ENCODE measurements at places on chromosomes 3 and 15.

GRCh38 chr3:115766587-115767482 is 143.5 kb downstream of the GAP43 start:
- DNase-seq = no peak

GRCh38 chr3:123148772-123149171 is 53.0 kb upstream of the SEC22A start:
- no peak for DNase-seq

DNA sequence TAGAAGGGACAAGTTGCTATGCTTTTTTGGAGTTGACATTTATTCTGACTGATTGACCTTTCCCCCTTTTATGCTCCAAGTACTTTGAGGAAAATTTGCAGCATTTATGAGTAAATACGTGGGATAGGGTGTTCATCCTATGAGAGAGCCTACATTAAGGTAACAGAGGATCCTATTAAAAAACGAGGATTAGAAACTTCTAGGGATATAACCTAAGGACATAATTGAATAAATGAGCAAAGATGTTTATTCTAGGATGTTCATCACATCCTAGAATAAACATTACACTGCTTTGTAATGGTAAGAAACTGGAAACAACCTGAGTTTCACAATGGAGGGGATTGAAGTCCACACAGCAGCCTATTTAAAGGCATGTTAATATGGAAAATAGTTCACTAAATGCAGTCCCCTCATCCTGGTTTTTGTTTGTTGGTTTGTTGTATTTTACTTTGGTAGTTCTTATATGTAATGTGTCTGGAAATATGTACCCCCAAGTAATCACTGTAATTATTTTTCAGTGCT is 23.9 kb upstream of the CLEC3B start:
- no peak for DNase-seq

DNA sequence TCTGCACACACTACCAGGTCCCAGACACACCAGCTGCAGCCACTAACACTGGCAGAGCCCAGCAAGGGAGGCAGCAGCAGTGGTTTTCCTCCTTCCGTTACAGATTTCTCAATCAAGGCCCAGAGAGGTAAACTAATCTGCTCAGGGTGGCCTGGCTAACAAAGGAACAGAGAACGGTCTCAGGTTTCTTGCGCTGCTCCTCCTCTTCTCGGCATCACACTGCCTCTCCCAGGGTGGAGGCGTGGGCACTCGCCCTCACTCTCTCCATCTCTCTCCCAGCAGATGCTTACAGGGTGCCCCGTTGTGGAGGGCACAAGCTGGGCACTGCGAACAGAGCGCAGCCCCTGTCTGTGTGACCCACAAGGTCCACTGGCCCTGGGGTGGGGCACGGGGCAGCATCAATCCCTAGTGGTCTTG is 228.7 kb downstream of the VPS13C start:
- DNase-seq = no peak

GRCh38 chr3:169367016-169367415 is 296.5 kb downstream of the MECOM start:
- DNase-seq = no peak

- DNase-seq = no peak
These were observed 137.7 kb downstream of the IGF1R start for GRCh38 chr15:98785807-98786621.

DNA sequence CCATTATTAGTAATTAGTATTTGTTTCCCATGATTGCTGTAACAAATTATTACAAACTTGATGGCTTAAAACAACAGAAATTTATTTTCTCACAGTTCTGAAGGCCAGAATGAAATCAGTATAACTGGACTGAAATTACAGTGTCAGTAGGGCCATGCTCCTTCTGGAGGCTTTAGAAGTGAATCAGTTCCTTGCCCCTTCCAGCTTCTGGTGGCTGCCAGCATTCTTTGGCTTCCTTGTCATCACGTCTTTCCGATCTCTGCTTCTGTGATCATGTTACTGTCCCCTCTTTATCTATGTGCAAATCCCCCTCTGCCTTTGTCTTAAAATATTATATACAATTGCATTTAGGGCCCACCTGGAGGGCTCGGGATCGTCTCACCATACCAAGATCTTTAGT is 92.0 kb downstream of the FOXB1 start:
- DNase-seq = no peak

- no peak for DNase-seq
These were observed 5.6 kb downstream of the CCR1 start for GRCh38 chr3:46202535-46202934.

GRCh38 chr3:130558366-130558765 is 41.4 kb downstream of the COL6A6 start:
- DNase-seq = no peak

DNA sequence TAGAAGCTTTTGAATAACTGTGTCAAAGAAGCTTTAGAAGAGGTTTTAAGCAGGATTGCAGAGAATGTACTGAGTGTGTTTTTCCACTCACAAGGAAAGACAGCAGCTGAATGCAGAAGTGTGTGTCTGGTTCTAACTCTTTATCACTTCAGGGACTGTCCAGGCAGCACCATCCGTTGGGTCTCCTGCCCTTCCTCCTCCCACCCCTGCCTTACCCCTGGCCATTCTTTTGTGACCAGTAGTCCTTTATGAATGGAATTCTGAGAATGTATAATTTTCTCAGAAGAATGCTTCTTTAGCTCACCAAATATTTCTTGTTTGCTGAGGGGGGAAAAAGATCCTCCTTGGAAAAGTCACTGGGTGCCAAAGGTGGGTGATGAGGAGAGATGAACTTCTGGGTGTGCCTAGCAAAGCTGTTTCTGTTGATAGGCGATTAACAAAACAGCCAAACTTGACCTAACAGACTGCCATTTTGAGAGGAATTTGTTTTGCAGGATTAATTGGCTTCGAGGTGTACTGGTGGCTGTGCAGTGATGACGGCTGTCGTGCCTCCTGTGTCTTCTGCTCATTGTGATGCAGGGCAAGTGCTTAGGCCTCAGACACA is 70.9 kb downstream of the IGF1R start:
- no peak for DNase-seq

- no peak for DNase-seq
These were observed 96.1 kb downstream of the FMN1 start for GRCh38 chr15:33098094-33099058.

- DNase-seq = peak; percentile 10
These were observed 2.0 kb downstream of the FOXP1 start for GRCh38 chr3:71581457-71582035.

GRCh38 chr3:51876186-51876585 is 785 bp upstream of the IQCF5 start:
- no peak for DNase-seq
